Stimulated activated CD8-positive, alpha-beta memory T cell treated with anti-CD3 and anti-CD28 coated beads, Interleukin-4, amount 100 ng/mL, for 24 hours (primary cell): ENCODE measurements at places on chromosomes 5 and 9.

GRCh38 chr9:122846371-122846940, 18.1 kb upstream of the PDCL start:
- DNase-seq, result no peak

GRCh38 chr5:151034422-151035379, 14.3 kb downstream of the GPX3 start:
- DNase-seq, result no peak

DNA sequence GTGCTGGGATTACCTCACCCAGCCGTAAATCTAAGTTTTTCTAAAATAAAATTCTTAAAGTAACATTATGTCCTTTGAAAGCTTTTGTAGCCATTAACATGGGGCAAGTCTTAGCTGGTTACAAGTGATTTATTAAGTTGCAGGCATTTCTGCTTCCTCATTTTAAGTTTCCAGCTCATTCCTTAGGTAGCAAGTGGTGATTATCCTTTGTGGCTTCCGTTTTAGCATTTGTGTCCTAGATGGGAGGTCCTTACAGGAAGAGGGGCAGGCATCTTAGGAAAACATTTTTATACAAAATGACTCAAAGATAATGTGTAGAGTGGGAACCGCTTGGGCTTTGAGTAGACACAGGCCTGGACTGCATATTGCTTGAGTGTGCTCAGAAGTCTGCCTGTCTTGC, 35.0 kb upstream of the ROPN1L start:
- DNase-seq, result no peak

GRCh38 chr9:120236596-120236995, 343.4 kb downstream of the CDK5RAP2 start:
- no peak for DNase-seq

DNA sequence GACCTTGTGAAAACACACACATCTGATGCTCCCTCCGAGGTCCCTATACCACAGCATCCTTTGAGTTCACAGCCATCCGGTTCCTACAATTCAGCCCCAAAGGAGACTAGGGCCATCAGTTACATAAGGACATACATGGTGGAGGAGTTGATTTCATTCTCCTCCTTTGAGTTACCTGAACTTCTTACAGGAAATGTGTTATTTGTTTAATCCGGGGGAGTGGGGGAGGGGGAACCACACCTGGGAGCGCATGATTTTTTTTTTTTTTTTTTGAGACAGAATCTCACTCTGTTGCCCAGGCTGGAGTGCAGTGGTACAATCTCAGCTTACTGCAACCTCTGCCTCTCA, 30.7 kb downstream of the SEMA4D start:
- no peak for DNase-seq

GRCh38 chr5:93580063-93580926, 724 bp downstream of the NR2F1-AS1 start:
- DNase-seq, result no peak

DNA sequence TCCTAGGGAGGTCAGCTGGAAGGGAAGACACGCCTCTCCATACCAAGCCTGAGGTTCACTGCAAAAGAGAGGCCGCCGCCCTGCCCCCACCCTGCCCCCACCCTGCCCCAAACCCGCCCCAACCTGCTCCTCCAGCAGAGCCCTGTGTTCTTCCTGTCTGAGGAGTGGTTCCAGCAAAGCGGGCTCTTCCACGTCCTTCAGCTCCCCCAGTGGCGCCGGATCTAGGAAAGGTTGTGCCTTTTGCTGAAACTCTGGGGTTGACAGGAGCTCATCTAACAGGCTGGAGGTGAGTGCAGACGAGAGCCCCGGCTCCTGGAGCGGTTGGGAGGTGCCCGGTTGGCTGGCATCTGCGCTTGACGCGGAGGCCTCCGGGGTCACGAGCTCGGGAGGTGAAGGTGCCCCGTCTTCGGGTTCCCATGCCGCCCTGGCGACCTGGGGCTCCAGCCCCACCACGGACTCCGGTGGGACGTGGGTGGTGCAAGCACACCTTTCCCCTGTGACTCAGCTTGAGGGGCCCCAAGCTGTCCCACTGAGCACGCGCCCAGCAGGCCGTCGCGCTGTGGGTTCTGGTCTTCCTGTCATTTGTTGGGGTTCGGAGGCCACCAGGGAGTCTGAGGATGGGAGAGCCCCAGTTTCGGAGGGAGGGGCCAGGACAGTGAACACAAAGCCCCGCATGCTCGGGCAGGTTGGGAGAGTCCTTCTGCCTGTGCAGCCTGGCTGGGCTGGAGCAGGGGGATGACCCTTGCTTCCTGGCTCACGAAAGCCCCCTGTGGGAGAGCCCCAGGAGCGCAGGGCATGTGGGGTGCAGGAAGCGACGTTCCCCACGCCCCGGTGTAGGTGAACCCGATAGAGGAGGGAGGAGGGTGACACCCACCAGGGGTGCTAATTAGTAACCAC, 1467.1 kb downstream of the FOXD4L5 start:
- DNase-seq, result peak; percentile 49

GRCh38 chr9:127519301-127520166, 68.2 kb downstream of the LRSAM1 start:
- DNase-seq, result peak; percentile 28

- DNase-seq, result no peak
Observed at GRCh38 chr9:10721301-10721700, 108.5 kb upstream of the PTPRD start.

DNA sequence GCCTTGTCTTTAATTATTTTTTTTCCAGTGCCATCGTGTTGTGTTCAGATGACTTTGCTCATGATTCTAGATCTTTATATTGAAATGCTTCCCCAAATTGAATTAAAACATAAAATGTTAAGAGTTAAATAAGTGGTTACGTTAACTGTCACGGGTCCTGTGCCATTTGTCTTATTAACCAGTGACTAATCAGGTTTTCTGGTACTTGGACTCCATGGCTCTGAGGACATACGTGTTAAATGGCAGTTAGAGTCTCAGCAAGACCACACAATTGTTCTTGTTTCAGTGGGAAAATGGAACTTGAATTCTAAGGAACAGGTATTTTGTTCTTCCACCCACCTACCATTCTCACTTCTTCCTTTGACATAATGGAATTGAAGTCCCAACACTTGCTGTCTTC, 32.8 kb downstream of the ENTREP1 start:
- DNase-seq, result no peak

DNA sequence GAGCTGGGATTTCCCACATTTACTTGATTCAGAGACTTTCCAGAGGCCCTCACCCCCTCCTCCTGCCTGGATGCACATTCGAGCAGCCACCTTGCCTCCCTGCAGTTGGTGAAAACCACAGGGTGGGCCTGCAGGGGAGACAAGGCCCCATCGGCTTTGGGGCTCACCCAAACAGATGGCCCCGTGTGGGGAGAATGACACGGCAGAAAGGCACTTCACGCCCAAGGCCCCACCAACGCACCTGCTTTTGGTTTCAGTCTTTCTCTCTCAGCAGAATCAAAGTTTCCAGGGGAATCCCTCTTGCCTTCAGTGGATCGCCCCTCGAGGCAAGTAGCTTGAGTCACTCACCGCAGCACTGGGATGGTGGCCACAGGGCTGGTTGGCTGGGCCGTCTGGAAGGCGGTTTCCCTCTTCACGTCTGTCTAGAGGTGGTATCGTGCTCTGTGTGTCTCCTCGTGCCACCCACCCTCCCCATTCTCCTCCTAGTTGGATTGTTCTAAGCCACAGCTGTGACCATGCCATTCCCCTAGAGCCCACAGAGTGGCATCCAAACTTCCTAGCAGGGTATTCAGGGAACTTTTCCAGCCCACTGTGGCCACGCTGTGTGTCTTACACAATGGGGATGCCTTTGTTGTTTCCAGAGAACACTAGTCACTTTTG, 31.8 kb downstream of the SEC61B start:
- DNase-seq, result peak; percentile 78

DNA sequence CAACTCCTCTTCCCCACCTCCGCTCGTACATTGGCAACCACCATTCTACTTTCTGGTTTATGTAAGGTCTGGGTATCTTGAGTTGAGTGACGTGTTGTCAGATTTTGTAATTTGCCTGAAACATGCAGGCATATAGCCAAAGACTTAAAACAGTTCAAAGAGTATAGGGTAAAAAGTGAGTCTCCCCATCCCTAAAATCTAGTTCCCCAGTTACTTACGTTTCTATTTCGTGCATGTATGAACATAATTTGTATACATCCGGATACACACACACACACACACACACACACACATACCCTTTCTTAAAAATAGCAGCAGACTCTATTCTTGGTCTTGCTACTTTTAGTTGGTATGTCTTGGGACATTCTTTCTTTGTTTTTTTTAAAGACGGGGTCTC, 915 bp downstream of the HSDL2 start:
- DNase-seq, result no peak

DNA sequence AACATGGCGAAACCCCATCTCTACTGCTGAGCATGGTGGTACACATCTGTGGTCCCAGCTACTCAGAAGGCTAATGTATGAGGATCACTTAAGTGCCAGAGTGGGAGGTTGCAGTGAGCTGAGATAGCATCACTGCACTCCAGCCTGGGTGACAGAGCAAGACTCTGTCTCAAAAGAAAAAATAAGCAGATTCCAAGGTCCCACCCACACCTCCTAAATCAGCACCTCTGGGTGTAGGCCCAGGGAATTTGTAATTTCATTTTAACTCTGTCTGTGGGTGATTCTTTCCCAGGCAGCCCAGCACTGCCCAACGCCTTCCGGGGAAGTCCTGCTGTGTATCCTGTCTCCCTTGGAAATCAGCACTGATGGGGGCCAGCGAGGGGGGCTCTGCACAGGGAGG, 12.5 kb downstream of the CAMK2A start:
- no peak for DNase-seq

DNA sequence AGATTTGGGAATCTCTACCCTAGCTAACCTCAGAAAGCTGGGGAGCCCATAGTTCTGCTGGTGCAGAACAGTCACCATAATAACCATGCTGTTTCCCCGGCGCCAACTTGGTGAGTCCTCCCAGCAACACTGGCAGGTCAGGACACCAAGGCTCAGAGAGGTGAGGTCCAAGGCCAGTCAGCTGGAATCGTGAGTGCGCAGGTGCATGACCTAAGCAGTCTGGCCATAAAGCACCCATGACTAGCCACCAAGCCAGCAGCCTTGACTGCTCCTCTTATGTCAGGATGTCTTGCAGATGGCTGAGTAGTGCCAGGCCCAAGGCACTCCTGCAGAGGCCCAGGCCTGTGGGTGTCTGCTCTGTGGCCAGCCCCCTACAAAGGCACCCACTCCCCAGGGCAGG, 2.6 kb downstream of the RNF44 start:
- DNase-seq, result no peak

GRCh38 chr5:82521431-82522051, 243.4 kb upstream of the RPS23 start:
- no peak for DNase-seq

DNA sequence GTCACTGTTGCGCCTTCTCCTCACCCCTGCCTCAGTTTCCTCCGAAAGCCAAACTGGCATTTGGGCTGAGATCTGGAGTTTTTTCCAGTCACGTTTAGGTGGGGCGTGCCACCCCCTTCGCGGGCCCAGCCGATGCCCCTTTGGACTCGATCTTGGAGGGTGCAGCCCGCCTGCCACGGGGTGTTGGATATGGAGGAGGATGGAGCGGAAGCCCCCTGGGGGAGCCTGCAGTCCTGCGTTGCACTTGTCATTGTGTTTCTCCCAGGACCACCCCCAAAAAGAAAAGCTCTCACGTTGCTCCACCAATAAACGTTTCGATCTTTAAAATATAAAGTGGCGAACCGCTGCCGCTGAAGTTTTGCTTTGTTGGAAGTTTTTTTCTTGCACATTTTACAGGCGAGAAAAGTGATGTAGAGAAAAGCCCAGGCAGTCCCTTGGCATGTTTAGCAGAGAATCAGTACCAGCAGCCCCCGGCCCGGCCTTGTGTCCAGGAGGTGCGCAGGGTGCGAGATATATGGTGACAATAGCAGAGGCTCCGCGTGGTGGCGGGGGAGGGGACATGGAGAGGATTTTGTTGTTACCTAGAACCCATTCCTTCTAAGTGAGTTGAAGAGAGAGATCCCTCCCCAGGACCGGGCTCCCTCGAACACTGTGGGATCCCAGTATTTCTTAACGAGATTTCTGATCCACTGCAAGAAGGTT, 681 bp downstream of the F2R start:
- no peak for DNase-seq

DNA sequence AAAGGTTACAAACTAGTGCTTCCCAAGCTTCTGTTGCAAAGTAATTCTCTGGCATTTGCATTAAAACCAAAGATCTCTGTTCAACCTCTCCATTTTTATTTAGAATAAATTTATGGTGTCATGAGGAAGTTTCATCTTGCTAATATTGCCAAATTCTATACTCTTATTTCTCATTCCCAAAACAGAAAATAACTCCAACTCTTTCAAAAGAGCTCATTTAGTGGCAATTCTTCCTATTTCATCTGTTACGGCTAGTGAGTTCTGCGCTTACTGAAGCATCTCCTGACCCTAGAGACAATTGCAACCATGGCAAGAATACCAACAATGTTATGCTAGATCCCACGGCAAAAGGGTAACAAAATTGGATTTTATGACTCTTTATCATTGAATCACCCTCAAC, 97.0 kb downstream of the HINT1 start:
- DNase-seq, result no peak

- no peak for DNase-seq
Observed at GRCh38 chr5:143605403-143606005, 202.0 kb upstream of the NR3C1 start.

- no peak for DNase-seq
Observed at GRCh38 chr9:106883030-106883429, 20.1 kb downstream of the ZNF462 start.

DNA sequence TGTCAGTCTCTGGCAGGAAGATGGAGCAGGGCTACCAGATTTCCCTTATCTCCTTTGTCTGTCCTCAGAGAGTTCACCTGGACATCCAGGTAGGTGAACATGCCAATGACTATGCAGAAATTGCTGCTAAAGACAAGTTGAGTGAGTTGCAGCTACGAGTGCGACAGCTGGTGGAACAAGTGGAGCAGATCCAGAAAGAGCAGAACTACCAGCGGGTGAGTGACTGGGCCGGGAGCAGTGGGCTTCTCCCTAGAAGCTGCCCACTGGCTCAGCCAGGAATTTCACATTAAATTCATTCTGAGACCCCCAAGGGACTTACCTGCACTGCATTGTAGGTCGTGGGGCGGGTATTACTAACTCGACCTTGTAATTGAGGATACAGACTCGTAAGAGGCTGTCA, 2.1 kb downstream of the TMED9 start:
- no peak for DNase-seq

DNA sequence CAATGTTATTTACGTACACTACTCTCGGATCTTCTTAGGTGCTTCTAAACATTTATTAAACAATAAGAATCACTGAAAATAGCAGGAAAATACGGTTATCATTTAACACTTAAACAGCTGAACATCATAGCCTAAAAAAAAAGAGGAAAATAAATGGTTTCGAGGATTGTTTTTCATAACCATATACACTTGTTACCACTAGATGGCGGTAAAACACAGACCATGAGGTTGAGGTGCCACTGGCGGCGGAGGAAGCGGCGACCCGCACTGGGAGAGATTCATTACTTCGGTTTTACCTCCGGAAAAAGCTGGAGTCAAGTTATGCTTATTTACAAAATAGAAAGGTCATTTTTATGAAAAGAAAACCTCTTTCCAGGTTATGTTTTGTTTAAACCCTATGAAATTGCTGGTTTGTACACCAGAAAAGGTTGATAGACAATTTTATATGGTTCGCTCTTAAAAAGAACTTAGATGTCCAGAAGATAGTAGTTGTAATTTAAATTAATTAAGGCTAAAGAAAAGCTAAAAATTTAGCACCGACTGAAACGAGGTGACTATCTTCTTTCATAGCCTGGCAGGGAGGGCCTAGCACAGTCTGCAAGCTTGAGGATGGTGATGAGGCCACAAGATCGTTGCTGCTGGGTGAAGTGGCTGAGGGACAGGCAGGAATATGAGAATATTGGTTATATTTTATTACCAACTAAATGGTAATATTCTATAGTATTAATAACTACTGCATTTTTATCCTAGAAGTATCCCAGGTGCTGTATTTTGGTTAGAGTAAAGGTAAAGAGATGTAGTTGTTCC, 605.7 kb downstream of the RAB3C start:
- DNase-seq, result peak; percentile 21
